ENCODE measurements at places on chromosomes 4 and X.

DNA sequence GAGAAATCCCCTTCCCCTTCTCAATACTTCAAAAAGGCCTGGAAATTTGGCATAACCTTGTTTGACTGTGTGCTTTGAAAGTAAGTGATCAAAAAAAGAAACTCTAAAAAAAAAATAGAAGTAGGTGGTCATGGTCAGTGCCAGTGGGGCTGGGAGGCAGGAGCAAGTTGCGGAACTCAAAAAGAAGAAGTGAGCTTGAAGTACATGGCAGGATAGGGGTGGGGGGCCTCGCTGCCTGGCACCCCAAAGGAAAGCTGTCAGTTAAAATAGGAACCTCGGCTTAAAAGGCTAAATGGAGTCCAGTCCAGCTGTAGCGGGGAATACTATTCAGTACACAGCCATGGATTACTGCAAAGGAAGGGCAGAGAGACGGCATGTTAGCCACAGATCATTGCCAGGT lies 12.2 kb upstream of the NKRF start:
- peak; percentile 86 for DNase-seq

- no peak for DNase-seq
These were observed 125.1 kb upstream of the STX18 start for GRCh38 chr4:4666693-4667621.

- no peak for DNase-seq
These were observed 1027.7 kb downstream of the ARAP2 start for GRCh38 chr4:35216636-35217035.

DNA sequence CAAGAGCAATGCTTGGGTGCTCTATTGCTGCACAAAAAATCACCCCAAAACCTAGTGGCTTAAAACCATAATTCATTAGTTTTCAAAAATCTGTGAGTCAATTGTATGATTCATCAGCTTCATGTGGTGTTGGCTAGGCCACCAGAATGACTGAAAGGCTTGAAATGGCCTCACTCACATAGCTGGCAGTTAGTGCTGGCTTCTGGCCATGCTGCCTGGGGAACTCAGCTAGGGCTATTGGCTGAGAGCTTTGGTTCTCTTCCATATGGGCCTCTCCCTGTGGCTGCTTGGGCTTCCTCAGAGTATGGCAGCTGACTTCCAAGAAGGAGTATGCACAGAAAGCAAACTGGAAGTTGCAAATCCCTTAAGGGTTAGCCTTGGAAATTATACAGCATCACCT lies 3.1 kb upstream of the MTMR1 start:
- no peak for DNase-seq

DNA sequence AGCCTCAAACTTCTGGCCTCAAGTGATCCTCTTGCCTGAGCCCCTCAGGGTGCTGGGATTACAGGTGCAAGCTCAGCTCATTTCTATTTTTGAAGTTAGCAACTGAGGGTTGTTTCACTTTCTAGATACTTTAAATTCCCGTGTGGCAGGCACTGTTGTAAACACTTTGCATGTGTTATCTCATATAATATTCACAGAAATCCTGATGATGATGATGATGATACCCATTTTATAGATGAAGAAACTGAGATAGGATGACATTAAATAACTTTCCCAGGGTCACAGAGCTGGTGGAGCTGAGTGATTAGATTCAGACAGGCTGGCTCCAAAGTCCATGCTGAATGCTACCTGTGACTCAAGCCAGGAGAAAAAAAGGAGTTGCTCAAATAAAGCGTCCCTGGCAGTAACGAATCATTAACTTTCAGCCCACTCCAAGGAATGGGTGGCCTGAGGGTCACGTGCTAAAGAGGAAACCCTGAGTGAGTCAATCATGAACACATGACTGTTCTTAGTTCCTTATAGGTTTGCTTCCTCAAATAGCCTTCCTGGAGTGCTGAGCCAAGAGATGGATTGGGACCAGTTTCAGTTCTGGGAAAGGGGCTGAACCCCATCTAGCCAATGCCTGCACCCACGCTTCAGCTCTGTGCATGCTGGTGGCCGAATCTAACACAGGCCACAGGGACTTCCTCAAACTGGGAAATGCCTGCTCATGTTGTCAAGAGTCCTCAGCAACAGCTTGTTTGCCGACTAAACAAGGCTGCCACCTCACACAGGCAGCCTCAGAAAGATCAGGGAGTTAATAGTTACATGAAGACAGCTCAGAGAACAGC lies 52.8 kb downstream of the RBM47 start:
- peak; percentile 97 for DNase-seq

GRCh38 chr4:110618581-110619462 lies 4.1 kb downstream of the PITX2 start:
- no peak for DNase-seq

- peak; percentile 53 for DNase-seq
These were observed 180.6 kb upstream of the NUDT6 start for GRCh38 chr4:123102897-123103471.

GRCh38 chr4:76354517-76355473 lies 48.3 kb downstream of the STBD1 start:
- DNase-seq = no peak

GRCh38 chr4:114265342-114265741 lies 285.9 kb upstream of the ARSJ start:
- DNase-seq = no peak

- no peak for DNase-seq
These were observed 132.2 kb upstream of the AGA start for GRCh38 chr4:177574446-177574845.

- no peak for DNase-seq
These were observed 406.0 kb downstream of the INPP4B start for GRCh38 chr4:142440093-142440492.

GRCh38 chrX:131830400-131831184 lies 192.5 kb upstream of the STK26 start:
- DNase-seq = peak; percentile 89

DNA sequence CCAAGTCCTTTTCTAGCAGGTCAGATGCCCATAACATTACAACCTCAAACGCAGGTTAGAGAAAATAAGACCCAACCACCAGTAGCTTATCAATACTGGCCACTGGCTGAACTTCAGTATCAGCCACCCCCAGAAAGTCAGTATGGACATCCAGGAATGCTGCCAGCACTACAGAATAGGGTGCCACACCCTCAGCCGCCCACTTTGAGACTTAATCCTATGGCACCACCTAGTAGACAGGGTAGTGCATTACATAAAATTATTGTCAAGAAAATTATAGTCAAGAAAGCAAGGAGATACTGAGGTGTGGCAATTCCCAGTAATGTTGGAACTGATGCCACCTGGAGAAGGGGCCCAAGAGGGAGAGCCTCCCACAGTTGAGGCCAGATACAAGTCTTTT lies 19.9 kb upstream of the TRIM61 start:
- DNase-seq = peak; percentile 8

DNA sequence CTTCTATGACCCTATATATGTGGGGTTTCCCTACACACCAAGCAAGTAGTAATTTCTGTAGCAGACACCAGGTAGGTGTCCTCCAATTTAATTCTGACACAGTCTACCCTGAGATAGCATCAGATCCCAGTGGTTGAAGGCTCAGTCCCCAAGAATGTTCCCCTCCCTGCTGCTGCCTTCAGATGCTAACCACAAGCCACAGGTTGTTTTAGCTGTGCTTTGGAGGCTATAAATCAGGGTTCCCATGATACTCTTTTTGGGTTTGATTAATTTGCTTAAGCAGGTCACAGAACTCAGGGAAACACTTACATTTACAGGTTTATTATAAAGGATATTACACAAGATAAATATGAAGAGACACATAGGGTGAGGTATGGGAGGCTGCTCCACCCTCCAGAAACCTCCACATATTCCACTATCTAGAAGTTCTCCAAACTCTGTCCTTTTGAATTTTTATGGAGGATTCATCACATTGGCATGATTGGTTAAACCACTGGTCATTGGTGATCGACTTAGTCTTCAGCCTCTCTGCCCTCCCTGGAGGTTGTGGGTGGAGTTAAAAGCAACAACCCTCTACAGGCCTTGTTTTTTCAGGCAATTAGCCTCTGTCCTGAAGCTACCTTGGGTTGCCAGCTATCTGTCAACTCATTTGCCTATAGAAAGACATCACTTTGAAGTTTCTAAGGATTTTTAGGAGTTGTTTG lies 50.8 kb downstream of the GRIA2 start:
- DNase-seq = no peak

DNA sequence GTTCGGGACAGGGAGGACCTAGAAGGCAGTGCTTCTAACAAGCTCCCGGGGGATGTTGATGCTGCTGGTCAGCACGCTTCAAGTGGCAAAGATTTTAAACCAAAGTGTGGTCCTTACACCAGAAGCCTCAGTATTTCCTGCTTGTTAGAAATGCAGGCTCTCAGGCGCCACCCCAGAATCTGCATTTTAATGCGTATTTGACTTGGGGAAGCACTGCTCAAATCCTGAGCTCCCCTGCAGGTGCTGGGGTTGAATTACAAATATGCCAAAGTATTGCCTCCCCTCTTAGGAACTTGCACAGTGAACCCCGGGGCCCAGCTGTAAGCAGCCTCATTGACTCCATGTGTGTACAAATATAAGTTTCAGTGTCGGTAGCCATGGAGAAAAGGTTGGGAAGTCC lies 70.8 kb upstream of the RAI2 start:
- DNase-seq = no peak
